Left renal pelvis (tissue), 4 donors: ENCODE measurements at places on chromosomes 1 and 21.
A peak's percentile ranks its signal among the peaks of the same experiment; 100 is the strongest.

DNA sequence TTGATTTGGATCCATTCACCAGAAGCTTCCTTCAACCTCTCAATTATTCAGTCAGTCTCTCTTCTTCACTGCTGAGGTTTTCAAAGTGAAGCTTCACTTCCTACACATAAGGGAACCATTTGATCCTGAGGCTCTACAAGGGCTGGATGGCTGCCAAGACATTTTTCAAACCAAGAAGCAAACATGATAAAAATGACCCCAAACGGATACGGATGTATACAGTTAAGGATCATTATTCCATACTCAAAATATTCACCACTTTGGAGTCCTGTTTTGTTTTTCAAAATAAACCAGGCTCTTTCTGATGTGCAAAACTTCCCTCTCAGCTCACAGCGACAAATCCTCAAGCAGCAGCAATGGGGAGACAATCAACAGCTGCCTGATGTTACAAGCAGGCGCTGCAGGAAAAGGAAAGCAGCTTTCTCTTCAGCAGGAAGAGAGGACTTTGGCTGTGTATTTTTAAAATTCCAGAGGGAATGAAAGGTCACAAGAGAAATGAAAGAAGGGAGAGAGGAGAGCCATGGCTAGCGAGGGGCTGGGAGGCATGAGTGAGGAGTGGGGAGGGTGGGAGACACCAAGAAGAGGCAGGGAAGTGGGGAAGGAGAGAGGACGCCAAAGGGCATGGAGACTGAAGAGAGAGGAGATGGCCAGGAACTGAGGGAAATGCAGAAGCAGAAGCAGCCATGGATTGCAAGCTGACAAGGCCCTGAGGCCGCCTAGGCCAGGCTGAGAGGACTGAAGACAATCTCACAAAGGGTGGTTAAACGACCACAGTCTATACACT lies 145.4 kb downstream of the SLC45A1 start:
- DNase-seq, result peak; percentile 67

DNA sequence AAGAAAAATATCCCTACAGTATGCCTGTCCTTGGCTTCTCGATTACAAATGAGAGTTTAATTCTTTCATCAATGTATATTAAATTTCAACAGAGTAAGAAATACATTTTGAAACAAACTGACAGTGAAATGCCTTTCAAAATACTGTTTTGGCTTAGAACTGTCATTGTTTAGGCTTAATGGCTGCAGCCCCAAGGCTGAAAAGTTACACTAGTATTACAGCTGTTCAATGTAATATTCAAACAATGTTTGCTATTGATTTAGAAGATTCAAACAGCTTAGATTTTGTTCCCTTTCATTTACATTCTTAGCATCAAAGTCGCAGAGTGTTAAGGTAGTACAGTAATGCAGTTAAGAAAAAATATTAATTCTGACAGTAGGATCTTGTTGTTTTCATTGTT lies 882.9 kb upstream of the ADGRL2 start:
- no peak for DNase-seq

GRCh38 chr1:29235955-29236711 lies at the start of gene PTPRU:
Gene PTPRU, plus strand, starts transcription at chr1:29236522. Its CDS starts 123 bp downstream, at chr1:29236645.
- no peak for DNase-seq

GRCh38 chr1:98045211-98045766 lies 124.5 kb upstream of the DPYD start:
- DNase-seq, result no peak

DNA sequence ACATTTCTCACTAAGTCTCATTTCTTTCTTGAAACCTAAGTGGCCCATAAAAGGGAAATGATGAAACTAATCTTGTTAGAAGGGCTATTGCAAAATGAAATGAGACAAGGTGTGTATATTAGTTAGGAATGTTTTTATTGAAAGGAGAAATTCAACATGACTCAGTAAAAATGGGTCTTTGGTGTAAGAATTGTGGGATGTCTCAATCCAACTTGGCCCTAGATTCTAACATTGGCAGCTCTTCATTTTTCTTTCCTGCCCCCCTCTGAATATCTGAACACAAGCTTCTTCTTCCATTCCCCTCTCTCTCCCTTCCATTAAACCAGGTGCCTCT lies 26.8 kb upstream of the TARBP1 start:
- DNase-seq, result no peak

DNA sequence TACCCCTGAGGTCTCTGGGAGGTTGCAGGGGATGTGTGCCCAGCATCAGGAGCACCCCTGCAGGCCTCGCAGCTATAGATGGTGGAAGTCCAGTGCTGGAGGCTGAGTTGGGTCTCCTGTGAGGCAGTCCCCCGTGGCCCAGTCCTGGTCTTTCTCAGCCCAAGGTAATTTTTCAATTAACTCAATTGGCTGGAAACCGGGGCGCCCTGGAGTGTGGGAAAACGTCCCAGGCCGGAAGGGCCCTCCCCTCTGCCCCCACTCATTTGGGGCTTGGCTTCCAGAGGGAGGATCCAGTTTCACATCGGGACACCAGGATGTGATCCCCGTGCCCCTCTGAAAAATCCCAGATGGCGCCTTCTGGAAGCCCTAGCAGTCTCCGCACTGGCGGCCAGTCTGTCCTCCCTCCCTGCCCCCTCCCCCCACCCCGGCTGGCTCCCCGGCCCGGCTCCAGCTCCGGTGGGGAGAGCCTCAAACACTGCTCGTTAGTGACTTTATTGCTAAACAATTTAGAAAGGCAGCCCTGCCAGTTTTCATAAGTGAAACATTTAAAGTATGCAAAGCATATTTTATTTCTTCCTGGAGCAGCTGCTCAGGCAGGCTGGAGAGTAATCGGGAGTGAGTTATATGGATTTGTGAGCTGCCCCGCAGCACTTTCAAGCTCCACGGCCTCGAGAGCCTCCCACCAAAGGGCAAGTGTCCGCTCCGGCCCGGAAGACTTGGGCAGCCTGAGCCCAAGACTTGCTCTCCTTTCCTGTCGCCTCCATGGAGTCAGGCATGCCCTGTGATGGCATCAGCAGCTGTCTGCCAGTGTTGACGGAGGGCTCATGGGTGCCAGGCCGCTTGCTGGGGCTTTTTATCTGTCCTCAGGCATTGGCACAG lies 208.2 kb upstream of the TMEM51 start:
- DNase-seq, result peak; percentile 79

DNA sequence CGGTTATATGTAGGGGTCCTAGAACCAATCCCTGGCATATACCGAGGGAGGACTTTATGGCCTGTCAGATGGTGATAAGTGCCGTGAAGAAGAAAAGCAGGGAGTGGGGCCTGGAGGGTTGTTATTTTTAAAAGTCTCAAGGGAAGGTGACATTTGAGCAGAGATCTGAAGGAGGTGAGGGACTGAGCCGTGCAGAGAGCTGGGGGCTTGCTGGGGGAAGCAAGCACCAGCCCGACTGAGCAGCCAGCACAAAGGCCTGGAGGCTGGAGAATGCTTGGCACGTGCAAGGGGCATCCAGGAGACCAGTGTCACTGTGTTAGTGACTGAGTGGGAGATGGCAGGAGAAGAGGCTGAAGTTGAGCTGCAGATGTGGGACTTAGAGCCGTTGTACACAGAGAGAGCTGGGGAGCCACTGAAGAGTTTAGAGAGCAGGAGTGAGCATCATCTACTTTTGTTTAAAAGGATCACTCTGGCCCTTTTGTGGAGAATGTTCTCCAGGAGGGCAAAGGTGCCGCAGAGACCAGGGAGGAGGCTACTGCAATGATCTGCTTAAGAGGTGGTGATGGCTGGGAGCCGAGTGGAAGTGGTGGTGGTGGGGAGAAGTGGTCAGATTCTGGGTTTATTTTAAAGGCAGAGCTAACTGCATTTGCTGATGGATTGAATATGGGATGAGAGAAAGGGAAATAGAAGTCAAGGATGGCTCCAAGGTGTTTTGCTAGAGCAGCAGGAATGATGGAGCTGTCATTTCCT lies 31.2 kb downstream of the PTPRU start:
- no peak for DNase-seq

DNA sequence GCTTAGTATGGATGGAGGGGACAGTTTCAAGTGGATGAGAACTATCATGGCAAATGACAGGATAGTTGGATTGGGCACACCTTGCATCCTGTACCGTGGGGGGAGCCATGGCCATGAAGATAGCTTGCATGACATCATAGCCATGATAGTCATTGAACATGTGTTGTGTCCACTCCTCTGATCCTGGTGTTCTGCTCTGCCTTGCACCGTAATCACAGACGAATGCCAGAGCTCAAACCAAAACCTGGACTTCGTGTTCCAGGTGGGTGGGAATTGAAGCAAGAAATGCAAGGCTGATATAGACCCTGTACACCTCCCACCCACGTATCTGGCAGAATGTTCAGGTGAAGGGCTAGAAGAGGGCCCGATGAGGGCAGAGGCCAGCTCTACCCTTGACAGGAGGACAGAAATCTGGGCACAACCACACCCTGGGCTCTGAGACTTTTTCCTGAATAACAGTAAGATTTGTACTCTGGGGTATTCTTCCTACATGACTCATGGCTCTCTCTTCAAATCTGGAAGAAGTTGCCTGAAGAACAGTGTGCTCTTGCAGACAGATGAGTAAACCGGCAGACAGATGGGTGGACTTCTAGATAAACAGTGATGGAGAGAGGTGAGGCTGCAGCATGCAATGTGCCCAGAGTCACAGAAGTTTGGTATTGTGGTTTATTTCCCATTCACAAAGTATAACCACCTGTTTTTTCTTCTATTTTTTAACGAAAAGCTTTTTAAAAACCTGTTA lies 45.0 kb downstream of the KCNJ6 start:
- DNase-seq, result no peak
